ENCODE measurements at places on chromosomes 2 and 18. TPM values are rescaled to one million over a fixed set of nuclear protein-coding genes. Genes with fewer than 3 reads are reported as not detected.

WDR12 gene
- total RNA-seq: 18.6 TPM

GLI2 gene
- total RNA-seq: 5.4 TPM

ERMN gene
- total RNA-seq: 1.3 TPM

C1QL2 gene
- total RNA-seq: not detected

C2orf92 gene
- 13.7 TPM for total RNA-seq
